ENCODE measurements at places on chromosomes 4 and X.

- DNase-seq, result no peak
Measured at GRCh38 chr4:61837395-61837794, 637.3 kb downstream of the ADGRL3 start.

- no peak for DNase-seq
Measured at GRCh38 chrX:276581-277201, 4.5 kb upstream of the PLCXD1 start.

DNA sequence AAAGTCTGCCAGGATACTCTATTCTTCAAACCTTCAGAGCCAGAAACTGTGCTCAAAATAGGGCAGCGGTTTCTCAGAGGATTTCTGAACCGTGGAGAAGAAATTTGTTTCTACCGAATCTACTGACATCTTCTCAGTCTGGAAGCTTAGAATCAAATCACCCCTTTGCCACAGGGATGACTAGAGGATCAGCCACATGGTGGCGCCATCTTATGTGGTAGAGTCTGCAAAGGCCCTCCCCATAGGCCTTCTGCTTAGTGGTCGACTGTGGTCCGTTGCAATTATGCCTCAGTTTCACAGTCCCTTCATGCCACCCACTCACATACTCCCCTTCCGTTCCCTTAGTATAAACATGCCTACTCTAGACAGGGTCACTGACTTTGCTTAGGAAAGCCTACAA is 680.7 kb upstream of the SPANXN1 start:
- DNase-seq, result no peak

GRCh38 chrX:118595501-118596042 is 100.0 kb downstream of the DOCK11 start:
- no peak for DNase-seq

GRCh38 chr4:27218013-27218412 is 357.4 kb downstream of the STIM2 start:
- no peak for DNase-seq

DNA sequence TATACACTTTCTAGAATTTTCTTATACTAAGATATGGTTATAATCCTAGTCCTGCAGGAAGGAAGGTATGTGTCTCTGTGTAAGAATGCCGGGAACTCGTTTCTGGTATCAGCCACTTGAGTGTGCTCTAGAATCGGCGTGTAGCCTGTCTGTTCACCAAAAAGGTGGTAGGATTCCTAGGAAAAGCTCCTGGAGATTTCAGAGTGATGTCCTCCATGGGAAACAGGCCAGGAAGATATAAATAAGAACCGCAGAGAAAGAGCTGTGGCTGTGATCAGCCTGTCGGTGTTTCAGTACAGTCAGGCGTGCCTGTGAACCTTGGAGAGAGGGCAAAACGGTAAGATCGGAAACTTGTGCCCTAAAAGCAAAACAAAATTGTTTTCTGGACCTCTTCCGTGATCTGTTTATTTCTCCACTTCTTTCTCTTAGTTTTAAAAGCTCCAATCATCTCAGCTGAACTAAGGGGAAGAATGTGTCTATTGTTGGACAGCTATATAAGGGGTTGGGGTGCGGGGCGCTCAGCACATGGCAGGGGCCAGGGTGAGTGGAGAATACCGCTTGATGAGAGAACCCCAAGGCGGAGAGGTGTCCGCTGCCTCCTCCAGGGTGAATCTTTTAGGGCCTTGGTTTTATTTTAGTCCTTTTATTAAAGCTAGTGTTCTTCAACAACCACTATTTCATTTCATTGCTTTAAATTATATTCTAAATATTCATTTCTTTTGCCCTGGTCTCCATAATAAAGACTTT is 303.8 kb upstream of the TENM3 start:
- DNase-seq, result no peak

- no peak for DNase-seq
Measured at GRCh38 chr4:95038791-95039190, 281.0 kb downstream of the BMPR1B start.

- no peak for DNase-seq
Measured at GRCh38 chr4:169286562-169287301, 16.0 kb upstream of the SH3RF1 start.

- no peak for DNase-seq
Measured at GRCh38 chr4:30722359-30723200, 2.4 kb downstream of the PCDH7 start.

DNA sequence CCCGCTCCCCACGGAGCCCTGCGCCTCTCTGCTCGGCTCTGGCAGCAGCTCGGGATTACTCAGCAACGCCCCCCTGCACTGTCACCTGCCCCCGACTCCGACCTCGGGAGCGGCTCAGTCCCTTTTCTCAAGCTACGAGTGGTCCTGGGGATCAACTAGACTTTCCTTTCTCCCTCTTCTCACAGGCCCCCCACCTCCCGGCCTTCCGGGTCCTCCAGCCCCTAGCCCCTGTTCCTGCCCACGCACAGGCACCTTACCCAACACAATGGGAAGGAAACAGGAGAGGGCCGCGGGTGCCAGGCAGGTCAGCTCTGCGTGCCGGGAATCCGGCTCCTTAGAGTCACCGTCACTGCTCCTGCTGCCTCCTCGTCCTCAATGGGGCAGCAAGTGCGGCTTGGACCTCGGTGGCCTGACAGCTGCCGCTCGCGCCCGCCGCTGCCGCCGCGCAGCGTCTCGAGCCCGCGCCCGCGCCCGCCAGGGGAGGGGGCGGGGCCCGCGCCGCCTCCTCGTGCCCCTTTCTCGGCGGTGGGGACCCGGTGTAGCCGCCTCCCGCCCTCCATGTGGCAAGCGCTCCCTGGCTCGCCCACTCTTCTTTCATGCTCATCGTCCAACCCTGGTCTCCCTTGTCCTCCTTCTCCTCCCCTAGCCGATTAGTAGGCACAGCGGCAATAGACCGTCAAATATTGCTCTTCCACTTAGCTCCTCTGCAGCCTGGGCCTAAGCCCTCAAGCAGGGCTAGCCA is at the start of gene RAB9B:
TSS of gene RAB9B (minus strand) at position 455 of the 742 bp plus-strand sequence. CDS start 6,473 bp downstream, outside the sequence.
- DNase-seq, result no peak

DNA sequence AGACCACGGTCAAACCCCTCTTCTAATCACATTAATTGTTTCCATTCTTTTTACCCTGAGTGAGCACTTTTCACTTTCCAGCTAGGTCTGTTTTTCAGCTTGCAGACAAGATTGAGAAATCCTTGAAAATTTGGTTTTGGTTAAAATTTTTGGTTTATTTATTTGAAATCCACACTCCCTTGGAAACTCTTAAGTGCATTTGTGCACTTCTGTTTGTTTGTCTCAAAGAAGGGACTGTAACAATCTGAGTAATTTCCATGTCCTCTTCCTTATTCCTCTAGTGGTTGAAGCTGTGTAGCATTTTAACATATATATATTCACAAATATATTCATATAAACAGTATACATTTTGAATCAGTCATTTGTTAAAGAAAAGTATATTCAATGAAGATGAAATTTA is 333.3 kb downstream of the ANK2 start:
- DNase-seq, result no peak

DNA sequence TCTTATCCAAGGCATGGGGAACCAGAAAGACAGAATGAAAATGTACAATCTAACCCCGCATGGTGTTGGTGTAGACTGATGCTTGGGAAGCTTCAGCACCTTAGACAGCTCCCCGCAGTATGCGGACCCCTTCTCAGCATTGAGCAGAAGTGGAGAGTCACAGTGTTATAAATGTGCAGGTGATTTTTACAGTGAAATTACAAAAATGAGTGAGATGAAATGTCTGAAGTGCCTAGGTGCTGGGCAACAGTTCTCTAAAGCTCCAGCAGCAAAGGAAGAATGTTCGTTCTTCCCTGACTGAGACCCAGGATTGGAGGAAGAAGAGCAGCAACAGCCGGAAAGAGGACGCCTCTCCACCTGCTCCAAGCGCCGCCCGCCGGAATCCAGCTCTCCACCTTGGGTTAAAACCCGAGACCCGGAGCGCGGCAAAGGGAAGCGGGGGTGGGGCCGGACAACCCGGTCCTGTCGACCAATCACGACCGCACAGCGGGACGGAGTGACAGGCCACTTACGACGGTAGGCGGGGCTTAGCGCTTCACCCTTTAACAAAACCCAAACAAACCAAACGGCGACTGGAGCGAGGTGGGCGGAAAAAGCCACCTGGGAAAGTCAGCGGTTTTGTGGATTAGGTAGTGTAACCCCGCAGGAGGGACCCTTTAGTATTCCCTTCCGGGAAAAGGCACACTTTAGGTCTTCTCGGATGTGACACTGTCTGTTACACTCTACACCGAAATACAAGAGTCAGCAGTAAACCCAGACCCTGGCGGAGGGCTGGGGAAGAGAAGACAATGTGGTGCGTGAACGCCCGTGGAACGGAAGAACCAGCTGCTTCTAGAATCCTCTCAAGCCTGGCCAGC is at the start of gene GLRA3:
TSS of gene GLRA3 (minus strand) at position 403 of the 857 bp plus-strand sequence. CDS start 436 bp downstream, outside the sequence.
- no peak for DNase-seq

- no peak for DNase-seq
Measured at GRCh38 chrX:23372220-23372902, 37.7 kb downstream of the PTCHD1 start.

DNA sequence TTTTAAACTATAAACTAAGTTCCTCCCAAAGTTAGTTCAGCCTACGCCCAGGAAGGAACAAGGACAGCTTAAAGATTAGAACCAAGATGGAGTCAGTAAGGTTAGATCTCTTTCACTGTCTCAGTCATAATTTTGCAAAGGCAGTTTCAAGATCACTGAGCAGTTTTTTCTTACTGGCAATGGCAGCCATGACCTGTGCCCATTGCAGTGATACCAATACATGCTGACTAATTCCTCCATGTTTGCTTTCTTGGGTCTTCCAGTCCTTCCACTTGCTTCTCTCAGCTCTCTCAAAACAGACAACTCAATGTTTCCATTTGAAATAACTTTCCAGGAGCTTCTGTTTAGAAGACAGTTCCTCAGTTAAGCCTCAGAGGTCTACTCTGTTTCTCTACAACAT is 79.5 kb downstream of the PCDH18 start:
- no peak for DNase-seq

GRCh38 chr4:26566133-26566532 is 17.8 kb upstream of the TBC1D19 start:
- no peak for DNase-seq

GRCh38 chr4:184419976-184420375 is 54.4 kb downstream of the IRF2 start:
- DNase-seq, result no peak

DNA sequence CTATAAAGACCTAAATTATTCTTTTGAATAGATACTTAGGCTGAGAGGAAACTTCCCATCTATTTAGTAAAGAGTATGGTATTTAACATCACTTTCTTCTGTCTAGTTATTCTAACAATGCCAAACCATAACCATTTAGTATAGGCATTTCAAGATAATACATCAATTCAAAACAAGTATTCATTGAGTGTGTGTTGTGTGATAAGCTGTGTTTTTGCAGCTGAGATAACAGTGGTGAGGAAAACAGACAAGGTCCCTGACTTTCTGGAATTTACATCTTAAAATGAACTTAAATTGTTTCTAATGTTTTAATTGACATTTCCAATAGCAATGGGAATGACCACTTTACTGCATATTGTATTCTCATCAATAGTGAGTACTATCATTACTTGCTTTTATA is 22.4 kb upstream of the TSPAN5 start:
- DNase-seq, result no peak

- DNase-seq, result no peak
Measured at GRCh38 chr4:25051534-25051933, 20.8 kb upstream of the LGI2 start.

- DNase-seq, result no peak
Measured at GRCh38 chrX:84336646-84337045, 148.6 kb upstream of the RPS6KA6 start.

DNA sequence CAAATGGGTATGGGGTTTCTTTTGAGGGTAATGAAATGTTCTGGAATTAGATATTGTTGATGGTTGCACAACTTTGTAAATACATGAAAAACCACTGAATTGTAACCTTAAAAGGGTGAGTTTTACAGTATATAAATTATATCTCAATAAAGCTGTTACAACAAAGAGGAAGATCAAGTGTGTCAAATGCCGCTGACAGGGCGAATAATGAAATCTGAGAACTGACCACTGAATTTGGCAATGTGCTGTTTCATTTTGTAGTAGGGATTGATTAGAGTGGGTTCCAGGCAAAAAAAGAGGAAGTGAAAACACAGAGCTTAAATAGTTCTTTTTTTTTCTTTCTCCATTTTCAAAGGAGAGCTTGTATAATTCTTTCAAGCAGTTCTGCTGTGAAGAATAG is 161.1 kb upstream of the NAP1L5 start:
- no peak for DNase-seq

- no peak for DNase-seq
Measured at GRCh38 chr4:87962398-87963146, 12.9 kb upstream of the SPP1 start.

DNA sequence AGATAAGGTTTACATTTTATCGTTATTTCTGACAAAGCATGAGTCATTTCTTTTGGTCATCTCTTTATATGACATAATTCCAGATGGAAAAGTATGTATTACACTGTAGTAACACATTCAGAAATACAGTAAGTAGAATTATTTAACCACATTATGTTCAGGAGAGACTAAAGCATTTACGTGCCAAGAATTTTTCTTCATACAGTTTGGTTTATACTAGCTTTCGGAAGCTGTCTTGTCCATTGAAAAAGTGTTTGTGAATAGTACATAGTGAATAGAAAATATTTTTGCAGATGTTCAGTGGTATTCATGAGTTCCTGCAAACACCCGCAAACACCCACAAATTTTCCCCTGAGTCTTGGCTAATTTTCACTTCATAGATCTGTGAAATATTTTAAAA is 1033.0 kb upstream of the INTU start:
- no peak for DNase-seq

DNA sequence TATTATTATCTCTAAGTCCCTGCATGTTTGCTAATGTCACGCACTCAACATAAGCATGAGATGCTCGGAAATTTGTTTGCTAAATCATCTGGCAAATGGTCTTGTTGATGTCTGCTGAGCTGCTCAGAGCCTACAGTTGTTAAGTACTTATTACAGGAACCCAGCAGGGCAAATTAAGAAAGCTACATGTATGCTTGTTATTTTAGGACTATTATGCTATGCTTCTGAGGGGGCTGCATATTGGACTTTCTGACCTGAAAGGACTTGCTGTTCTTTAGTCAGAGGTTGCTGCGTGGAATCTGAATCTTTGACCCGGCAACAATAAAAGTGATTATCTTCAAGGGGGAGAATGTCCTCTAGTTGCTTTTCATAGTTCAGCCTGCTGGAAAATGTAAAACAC is 36.3 kb upstream of the TENM3 start:
- DNase-seq, result no peak

GRCh38 chrX:1224954-1225353 is 12.5 kb upstream of the CRLF2 start:
- DNase-seq, result no peak

DNA sequence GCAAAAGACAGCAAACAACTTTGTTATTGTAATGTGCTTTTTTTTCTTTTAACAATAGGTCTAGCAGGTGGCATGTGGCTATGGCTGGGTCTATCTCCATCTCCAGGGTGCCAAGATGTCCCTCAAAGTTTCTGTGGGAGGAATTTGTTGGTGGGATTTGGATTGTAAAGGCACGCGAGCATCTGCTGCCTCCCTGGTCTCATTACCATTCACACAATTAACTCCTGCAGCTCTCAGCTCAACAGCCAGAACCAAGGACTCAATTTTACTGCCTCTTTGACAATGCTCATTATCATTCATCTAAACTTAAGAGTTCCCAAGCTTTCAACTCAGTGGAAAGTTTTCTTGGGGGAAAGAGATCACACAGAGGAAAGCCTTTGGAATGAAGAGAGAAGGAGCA is 10.9 kb upstream of the PCDH18 start:
- no peak for DNase-seq
